ENCODE measurements at places on chromosomes 2 and 18.
A peak's percentile ranks its signal among the peaks of the same experiment; 100 is the strongest.

DNA sequence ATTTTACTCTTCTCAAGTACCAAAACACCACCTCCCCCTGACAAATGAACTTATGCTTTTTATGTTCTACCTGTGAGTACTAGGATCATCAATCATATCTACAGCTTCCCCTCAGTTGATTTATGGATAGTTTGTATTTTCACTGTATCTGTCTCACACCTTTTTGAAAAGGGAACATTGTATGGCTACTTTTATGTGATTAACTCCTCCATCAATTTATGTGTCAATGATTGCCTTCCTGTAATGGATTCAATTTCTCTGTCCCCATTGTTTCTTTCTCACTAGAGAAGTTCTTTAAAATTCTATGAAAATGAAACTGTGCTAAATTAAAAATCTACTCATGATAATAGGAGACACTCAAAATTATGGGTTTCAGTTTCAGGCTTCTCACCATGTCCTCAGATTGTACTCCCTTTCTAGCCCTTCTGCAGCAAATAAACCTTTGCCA is 935.0 kb downstream of the TRIB2 start:
- DNase-seq, result no peak

GRCh38 chr18:63303547-63303946 is 16.0 kb downstream of the BCL2 start:
- DNase-seq, result no peak

- DNase-seq, result no peak
Observed at GRCh38 chr2:39506215-39506614, 69.1 kb upstream of the MAP4K3 start.

DNA sequence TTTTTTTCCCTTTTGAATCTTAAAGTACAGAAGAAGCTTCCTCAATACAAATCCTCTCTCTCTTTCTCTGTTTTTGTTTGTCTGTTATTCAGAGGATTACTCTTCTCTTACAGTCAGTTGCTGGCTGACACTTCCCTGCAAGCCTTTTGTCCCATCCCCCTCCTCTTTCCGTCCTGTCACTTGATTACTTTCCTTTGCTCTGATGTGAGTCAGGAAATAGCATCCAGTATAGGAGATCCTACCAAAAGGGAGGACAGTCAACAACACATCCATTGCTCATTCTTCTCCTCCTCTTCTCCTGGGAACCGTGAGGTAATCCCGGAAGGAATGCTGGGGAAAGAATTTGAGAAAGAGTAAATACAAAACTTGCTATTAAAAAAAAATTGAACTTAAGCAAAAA is 79.3 kb upstream of the SCN7A start:
- no peak for DNase-seq

DNA sequence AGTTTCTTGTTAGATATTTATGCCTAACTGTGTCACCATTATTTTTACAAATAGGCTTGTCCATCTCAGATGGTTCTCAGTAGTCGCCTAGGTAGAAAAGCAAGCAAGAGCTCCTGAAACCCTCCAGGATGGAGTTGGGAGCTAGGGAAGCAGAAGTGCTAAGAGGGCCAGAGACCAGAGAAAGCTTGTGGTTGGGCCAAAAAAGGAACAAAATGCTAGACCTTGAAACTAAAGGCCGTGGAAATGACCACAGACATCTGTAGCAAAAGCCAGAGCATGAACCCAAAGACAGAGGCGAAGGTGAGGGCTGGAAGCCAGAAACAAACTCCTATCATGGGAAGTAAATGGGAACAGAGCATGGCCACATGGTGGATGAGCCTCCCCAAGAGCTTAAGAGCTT is 29.9 kb upstream of the RMDN2 start:
- DNase-seq, result no peak

- no peak for DNase-seq
Observed at GRCh38 chr2:28566521-28567041, 70.7 kb downstream of the PLB1 start.

DNA sequence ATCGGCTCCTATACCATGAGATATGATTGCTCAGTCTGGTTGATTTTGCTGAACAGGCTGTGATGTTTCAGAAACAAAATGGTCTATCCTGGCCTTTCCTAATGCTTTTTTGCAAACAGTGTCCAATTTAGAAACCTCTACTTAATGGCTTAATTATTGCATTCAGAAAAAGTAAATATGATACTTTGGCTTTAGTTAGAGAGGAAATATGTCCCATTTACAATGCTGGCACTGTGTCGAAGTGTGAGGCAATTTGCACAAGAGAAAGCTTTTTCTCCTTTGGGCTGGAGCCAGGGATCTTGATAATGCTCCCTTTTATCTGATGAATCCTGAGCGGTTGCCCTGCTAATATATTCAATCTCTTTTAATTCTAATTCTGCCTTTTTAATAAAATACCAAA is 418.9 kb downstream of the EPHA4 start:
- DNase-seq, result no peak

GRCh38 chr2:120745420-120746111 is 9.9 kb downstream of the GLI2 start:
- no peak for DNase-seq

- DNase-seq, result no peak
Observed at GRCh38 chr2:73232403-73233153, 461 bp downstream of the PRADC1 start.

DNA sequence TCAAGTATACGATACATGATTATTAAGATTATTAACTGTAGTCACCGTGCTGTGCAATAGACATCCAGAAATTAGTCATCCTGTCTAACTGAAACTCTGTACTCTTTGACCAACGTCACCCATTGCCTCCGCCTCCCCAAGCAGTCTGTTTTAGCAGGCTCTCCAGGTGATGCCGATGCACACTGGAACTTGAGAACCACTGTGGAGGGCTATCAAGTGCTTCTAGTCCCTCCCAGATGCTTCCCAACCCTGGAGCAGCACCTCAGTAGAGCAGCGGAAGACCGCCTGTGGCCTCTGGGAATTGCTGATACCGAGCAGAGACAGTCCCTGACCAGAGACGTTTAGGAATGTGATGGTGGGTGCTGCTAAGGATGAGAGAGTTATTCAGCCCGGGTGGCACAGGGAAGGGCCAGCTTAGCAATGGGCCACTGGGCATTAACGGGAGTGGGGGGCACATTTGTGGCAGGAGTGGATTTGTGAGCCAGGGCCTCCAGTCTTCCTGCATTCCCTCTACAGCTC is 50.7 kb downstream of the LIPG start:
- no peak for DNase-seq

GRCh38 chr2:45332567-45332966 is 278.5 kb downstream of the SRBD1 start:
- no peak for DNase-seq

DNA sequence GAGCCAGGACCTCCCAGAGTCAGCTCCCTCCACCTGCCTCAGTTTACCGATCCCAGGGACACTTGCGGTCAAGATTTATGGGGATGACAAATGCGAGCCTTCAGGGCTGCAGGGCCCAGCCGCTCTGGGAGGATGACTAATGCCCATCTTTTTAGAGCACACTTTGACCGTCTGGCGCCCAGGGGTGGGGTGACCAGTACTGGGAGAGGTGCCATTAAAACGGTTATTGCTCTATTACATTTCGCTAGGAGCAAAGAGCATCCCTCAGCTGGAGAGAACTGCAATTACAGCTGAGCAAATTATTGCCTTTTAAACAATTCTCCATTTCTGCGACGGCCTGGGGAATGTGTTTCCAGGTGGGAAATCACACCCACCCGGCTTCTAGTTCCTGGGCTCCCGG is 42.6 kb upstream of the HPCAL1 start:
- DNase-seq, result no peak

DNA sequence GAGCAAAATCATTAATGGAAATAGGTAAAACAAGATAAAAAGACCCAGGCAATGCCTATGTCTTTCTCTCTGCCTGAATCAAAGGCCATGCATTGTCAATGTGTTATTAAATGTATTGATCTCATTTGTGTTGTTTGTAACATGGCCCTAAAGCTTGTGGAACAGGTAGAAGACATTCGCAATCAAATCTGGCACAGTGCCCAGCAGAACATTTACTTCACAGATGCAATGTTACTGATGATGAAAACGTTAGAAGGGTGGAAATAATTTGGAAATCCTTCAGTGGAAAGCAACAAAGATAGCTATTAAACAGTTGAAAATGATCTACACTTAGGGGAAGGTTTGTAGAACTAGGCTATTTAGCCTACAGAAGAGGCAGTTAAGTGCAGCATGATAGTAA is 368.2 kb downstream of the EPHA4 start:
- DNase-seq, result no peak

DNA sequence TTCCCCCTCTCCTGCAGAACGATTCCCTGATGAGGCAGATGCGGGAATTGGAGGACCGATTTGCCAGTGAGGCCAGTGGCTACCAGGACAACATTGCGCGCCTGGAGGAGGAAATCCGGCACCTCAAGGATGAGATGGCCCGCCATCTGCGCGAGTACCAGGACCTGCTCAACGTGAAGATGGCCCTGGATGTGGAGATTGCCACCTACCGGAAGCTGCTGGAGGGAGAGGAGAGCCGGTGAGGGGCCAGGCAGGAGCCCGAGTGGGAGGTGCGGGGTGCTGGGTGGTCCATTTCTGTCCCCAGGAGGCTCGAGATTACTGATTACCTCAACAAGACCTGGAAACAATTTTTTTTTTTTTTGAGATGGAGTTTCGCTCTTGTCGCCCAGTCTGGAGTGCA is 3.1 kb downstream of the DES start:
- DNase-seq, result no peak

DNA sequence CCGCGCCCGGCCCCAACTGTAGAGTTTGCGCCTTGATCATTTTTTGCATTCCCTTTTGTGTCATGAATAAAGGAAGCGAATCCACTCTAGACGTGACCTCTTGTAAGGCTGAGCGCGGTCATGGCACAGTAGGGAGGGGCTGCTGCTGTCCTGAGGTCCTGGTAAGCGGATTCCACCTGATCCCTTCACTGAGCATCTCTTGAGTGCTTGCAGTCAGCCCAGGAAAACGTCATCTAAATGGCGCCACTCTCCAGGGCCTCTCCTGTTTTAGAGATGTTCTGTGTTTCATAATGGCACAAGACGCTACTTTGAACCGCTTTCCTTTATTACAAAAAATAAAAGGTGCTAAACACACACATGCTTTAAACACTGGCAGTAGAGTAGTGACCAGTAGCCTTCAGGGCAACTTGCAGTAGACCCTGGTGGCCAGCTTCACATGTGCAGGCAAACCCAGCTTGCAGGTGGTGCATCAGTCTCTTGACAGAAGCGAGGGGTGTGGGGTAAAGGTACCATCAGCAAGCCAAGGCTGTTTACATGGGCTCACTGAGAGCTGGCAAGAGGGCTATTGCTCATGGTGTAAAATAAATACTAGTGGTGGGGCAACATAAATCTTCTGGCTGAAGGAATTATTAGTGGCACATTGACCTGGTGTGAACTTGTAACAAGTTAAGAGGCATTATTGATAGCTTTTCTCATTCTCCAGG is 43.0 kb upstream of the ACKR3 start:
- DNase-seq, result no peak

DNA sequence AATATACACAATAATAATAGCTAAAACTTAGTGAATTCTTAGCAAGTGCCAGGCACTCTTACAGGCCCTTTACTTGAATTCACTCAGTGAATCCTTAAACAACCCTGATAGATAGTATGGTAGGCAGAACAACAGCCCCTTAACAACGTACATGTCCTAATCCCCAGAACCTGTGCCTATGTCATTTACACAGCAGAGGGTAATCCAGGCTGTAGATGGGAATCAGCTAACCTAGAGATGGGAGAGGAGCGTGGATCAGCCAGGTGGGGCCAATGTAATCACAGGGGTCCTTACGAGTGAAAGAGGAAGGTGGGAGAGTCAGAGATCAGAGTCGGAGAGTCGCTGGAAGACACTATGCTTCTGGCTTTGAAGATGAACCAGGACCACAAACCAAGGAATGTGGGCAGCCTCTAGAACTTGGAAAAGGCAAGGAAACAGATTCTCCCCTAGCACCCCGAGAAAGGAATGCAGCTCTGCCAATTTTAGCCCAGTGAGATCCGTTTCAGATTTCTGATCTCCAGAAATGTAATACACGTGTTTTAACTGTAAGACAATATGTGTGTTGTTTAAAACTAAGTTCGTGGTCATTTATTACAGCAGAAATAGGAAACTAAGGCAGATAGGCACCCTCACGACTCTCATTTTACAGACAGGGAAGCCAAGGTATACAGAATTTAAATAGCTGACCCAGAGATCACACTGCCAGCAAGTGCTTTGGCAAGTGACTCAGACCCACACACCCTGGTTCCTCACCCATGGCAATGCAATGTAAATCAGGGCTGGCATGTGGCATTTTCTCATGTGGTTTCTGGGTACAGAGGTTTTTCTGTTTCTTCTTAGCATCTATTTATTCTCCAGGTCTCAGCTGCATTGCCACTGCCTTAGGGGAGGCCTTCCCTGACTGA is 68.9 kb downstream of the DOCK10 start:
- DNase-seq, result no peak

DNA sequence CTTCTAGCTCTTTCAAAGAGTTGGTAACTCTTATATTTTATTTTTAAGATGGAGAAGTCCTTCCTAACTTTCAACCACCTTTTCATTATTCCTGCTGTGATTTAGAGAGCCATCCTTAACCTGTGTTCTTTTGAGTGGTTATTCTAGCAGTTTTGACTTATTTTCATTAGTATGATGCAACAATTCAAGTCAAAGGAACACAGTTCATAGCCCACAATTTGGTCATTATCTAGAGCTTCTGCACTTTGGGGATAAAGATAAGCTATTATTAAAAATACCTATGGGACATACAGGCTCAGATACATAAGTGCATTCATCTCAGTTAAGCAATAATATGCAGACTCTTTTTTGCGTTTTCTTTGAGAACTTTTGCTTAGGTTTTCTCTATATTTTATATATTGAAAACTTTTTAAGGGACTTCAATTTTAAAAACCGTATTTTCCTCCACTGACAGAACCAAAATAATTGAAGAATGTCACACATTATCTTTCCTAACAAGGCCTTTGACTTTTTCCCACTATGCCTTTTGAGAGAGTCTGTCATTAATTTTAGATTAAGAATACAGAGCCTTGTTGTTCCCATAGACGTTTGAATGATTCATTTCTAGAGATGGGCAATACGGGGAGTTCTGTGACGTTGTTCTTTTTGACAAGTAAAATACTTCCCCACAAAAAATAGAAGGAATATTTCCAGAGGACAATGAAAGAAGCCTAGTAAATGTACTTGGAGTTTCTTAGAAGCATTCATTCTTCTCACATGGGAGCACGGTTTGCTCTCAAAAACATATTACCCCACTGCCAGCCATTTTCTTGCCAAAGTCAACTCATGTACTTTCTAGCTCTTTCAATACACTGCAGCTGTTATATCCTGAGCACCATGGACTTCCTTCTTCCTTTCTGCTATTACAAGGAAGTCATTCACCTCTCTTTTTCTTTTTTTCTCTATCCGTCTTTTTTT is 42.9 kb upstream of the RASGRP3 start:
- DNase-seq, result no peak

DNA sequence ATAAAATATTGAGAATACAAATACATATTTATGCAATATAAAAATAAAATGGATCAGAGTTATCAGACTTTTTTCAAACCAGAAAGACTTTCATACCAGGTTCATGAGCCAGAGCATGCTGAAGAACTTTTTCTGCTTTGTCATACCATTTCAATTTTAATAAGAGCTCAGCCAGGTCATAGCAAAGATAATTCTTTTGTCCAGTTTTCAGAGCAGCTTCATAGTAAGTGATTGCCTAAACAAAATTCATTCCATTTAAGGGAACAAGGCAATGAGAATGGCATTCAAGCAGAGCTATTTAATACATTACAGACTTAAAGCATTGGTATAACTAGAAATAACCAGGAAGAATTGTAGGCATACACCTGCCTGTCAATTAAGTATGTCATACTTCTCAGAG is 42.3 kb downstream of the TTC21B start:
- peak; percentile 59 for DNase-seq

- no peak for DNase-seq
Observed at GRCh38 chr2:12256206-12256605, 460.5 kb upstream of the TRIB2 start.

Data from AG04449 (cell line).